CD8-positive, alpha-beta memory T cell (primary cell): ENCODE measurements at places on chromosomes 6 and 20. TPM values are rescaled to one million over a fixed set of nuclear protein-coding genes. Genes with fewer than 3 reads are reported as not detected.

GRCh38 chr20:43191946-43192863 is 2.5 kb upstream of the PTPRT start:
- no peak for DNase-seq
- H3K36me3 ChIP-seq: no peaks in the 10 kb centered on the region
- no peaks in the 10 kb centered on the region for H3K27me3 ChIP-seq

GRCh38 chr6:79687759-79688158 is 56.6 kb downstream of the SH3BGRL2 start:
- no peaks in the 10 kb centered on the region for H3K4me1 ChIP-seq
- H3K27ac ChIP-seq: no peak overlapping the region
- H3K4me3 ChIP-seq: no peak overlapping the region
- DNase-seq: no peak
- H3K27me3 ChIP-seq: no peaks in the 10 kb centered on the region

GRCh38 chr6:137751768-137752560 is 115.1 kb upstream of the TNFAIP3 start:
- H3K27ac ChIP-seq: no peak overlapping the region
- no peaks in the 10 kb centered on the region for H3K36me3 ChIP-seq
- H3K4me1 ChIP-seq: no peaks in the 10 kb centered on the region
- H3K27me3 ChIP-seq: no peaks in the 10 kb centered on the region
- no peak overlapping the region for H3K4me3 ChIP-seq

DNA sequence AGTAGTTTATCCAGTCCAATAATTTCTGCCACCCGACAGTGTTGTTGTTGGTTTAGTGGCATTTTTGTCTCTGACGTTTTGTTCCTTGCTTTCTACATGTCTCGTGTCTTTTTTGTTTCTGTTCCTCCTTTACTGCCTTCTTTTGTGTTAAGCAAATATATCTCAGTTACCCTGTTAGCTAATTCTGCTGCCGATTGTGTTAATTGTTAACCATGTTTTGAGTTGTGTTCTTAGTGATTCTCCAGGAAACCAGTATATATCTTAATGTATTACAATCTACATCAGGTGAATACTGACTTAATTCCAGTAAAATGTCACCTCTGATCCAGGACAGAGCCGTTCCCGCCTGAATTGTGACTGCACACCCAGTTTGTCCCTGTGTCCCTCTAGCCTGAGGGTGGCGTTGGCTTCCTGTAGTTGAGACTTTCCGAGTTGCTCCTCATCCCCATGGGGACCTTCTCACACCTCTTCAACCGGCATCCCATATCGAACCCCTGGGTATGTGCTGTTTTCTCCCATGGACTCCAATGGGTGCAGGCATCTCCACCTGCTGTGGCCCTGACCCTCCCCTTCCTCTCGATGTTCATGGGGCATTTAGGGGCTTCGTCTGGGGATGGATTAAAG is 35.8 kb upstream of the BHLHE23 start:
- H3K4me1 ChIP-seq: no peaks in the 10 kb centered on the region
- H3K27me3 ChIP-seq: no peaks in the 10 kb centered on the region
- no peak overlapping the region for H3K4me3 ChIP-seq
- DNase-seq: no peak
- H3K36me3 ChIP-seq: no peaks in the 10 kb centered on the region
- H3K27ac ChIP-seq: no peak overlapping the region

- H3K27ac ChIP-seq: no peak overlapping the region
- no peak for DNase-seq
- no peaks in the 10 kb centered on the region for H3K36me3 ChIP-seq
- no peaks in the 10 kb centered on the region for H3K27me3 ChIP-seq
- no peak overlapping the region for H3K4me3 ChIP-seq
- H3K4me1 ChIP-seq: no peaks in the 10 kb centered on the region
Observed at GRCh38 chr6:89045011-89045387, 35.6 kb upstream of the PNRC1 start.

DNA sequence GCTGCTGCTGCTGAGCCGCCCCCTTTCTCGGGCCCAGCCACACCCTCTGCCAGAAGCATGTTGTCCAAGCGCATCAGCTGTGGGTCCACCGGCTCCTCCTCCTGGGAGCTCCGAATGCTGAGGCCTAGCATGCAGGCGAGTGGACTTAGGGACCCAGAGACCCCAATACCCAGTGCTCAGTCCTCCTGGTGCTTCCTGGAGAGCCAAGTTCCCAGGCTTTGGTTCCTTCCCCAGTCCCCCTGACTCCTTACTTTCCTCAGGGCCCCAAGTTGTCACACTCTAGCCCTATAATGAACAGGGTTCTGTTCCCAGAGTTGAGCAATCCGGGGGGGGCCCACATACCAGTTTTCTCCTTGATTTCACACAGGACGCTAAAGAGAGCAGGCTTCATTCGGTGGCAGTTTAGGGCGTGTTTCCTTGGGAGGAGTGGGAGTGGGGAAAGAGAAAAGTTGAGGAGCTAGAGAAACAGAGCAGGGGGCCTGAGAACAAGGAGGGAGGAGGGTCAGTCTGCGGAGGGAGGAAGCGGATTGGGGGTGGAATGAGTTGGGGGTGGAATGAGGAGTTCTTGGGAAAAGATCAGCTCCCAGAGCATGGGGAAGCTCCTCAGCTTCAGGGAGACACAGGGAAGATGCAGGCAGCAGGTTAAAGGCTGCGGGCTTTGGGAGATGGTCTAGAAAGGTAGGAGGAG is 1.5 kb downstream of the PBX2 start:
- H3K36me3 ChIP-seq: peaks cover 29% of the 10 kb centered on the region
- H3K4me1 ChIP-seq: peaks cover 44% of the 10 kb centered on the region
- no peak for DNase-seq
- peak overlapping the region; percentile 74 for H3K4me3 ChIP-seq

The SLC35D3 gene
- not detected for total RNA-seq

DNA sequence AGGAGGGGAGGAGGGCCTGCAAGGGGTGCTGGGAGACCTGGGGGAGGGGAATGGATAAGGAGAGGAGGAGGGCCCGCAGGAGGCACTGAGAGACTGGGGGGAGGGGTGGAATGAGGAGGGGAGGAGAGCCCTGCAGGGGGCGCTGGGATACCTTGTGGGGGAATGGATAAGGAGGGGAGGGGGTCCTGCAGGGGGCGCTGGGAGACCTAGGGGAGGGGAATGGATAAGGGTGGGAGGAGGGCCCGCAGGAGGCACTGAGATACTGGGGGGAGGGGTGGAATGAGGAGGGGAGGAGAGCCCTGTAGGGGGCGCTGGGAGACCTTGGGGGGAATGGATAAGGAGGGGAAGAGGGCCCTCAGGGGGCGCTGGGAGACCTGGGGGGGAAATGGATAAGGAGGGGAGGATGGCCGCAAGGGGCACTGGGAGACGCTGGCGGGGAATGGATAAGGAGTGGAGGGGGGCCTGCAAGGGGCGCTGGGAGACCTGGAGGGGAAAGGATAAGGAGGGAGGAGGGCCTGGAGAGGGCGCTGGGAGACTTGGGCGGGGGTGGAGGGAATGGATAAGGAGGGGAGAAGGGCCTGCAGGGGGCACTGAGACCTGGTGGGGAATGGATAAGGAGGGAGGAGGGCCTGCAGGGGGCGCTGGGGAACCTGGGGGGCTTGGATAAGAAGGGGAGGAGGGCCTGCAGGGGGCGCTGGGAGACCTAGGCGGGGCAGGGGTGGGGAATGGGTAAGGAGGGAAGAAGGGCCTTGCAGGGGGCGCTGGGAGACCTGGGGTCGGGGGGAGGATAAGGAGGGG is 1.3 kb upstream of the CTCFL start:
- H3K36me3 ChIP-seq: no peaks in the 10 kb centered on the region
- H3K4me3 ChIP-seq: no peak overlapping the region
- no peaks in the 10 kb centered on the region for H3K4me1 ChIP-seq
- H3K27me3 ChIP-seq: no peaks in the 10 kb centered on the region
- no peak for DNase-seq

- H3K4me3 ChIP-seq: no peak overlapping the region
- H3K27ac ChIP-seq: no peak overlapping the region
Observed at GRCh38 chr6:50185006-50185405, 135.3 kb upstream of the DEFB112 start.

The HCRTR2 gene
- not detected for total RNA-seq

DNA sequence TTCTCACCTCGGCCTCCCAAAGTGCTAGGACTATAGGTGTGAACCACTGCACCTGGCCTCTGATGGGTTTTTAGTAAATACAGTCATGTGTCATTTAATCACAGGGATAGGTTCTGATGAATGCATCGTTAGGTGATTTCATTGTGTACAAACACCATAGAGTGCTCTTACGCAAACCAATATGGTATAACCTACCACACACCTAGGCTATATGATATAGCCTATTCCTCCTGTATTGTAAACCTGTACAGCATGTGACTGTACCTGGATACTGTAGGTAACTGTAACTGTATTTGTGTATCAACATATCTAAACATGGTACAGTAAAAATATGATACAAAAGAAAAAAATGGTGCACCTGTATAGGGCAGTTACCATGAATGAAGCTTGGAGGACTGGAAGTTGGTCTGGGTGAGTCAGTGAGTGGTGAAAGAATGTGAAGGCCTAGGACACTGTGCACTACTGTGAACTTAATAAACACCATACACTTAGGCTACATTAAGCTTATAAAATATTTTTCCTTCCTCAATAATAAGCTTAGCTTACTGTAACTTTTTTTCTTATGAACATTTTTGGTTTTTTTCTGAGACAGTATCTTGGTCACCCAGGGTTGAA is 10.0 kb downstream of the BICRAL start:
- no peak overlapping the region for H3K4me3 ChIP-seq
- DNase-seq: no peak
- H3K27me3 ChIP-seq: no peaks in the 10 kb centered on the region
- H3K27ac ChIP-seq: no peak overlapping the region

The FAM209B gene
- total RNA-seq: 0.46 TPM

GRCh38 chr20:49248879-49249665 is 28.8 kb downstream of the ZNFX1 start:
- DNase-seq: no peak
- H3K4me1 ChIP-seq: no peaks in the 10 kb centered on the region
- no peaks in the 10 kb centered on the region for H3K27me3 ChIP-seq
- peaks cover 57% of the 10 kb centered on the region for H3K36me3 ChIP-seq
- no peak overlapping the region for H3K4me3 ChIP-seq

The IMPG1 gene
- not detected for total RNA-seq

DNA sequence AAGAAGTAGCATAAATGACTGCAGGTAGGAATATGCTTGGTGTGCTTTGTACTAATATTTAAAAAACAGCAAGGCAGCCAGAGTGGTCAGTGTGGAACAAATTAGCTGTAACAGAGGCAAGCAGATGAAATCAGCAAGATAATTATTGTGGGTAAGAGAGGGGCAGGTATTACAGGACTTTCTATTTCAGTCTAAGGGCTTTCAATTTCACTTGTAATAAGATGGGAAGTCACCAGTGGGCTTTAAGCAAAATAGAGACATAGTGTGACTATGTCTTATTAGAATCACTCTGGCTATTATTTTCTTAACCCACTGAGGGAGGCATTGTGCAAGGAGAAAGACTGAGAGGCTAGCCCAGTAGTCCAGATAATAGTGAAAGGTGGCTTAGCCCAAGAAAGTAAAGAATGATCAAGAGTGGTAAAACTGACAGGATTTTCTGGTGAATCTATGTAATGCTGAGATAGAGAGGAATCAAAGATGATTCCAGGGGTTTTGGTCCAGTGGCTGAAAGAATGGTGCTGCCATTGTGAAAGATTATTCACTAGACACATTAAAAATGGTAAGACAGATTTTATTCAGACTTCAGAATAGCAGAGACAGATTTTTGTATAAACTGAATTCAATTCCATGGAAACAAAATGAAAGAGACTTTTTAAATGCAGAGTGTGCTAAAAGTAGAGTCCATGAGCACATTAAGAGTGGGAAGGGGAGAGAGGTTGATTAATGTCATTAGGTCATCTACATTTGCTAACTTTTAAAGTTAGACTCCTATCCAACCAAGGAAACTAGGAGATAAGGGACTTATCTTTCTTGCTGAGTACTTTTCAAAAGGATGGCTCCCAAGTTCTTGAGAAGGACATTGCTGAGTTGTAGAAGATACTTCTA is 1136.0 kb downstream of the HACE1 start:
- no peaks in the 10 kb centered on the region for H3K4me1 ChIP-seq
- H3K27me3 ChIP-seq: no peaks in the 10 kb centered on the region
- no peak overlapping the region for H3K4me3 ChIP-seq
- no peak for DNase-seq
- no peaks in the 10 kb centered on the region for H3K36me3 ChIP-seq
- no peak overlapping the region for H3K27ac ChIP-seq

GRCh38 chr20:47944682-47945081 is 159.4 kb upstream of the SULF2 start:
- no peaks in the 10 kb centered on the region for H3K36me3 ChIP-seq
- H3K4me1 ChIP-seq: no peaks in the 10 kb centered on the region
- no peak for DNase-seq

DNA sequence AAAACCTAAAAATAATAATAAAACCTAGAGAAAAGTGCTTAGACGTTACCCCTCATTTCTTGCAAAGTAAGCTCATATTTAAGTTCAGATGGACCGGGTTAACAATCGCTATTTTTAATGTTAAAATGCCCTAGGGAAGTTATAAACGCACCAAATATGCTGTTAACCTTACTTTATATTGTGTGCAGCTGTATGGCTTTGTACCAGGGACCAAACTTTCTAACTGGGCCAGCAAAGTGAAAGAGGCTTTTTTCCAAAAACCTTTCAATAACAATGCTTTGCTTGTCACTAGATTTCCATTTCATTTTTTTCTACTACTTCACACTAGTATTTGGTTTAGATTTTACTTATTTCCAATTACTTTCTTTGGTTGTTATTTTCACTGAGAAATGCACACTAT is 248.5 kb downstream of the FOXC1 start:
- H3K27me3 ChIP-seq: no peaks in the 10 kb centered on the region
- no peak overlapping the region for H3K4me3 ChIP-seq
- no peak for DNase-seq
- H3K36me3 ChIP-seq: no peaks in the 10 kb centered on the region
- no peak overlapping the region for H3K27ac ChIP-seq
- H3K4me1 ChIP-seq: no peaks in the 10 kb centered on the region

DNA sequence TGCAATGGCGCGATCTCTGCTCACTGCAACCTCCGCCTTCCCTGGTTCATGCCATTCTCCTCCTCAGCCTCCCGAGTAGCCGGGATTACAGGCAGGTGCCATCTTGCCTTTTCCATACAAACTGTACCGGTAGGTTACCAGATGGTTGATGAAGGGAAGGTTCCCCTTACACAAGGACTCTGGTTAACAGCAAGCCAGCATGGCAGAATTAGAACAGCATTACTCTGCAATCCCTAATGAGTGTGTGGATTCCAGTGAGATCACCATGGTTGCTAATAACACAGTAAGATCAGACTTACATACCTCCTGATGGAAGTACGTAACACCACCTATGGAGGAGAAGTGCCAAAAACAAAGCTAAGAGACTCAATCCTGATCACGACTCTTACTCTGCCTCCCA is 51.7 kb downstream of the TTI1 start:
- H3K27ac ChIP-seq: no peak overlapping the region
- DNase-seq: no peak
- H3K36me3 ChIP-seq: peaks cover 3% of the 10 kb centered on the region
- H3K27me3 ChIP-seq: no peaks in the 10 kb centered on the region
- H3K4me3 ChIP-seq: no peak overlapping the region

The WFDC5 gene
- not detected for total RNA-seq

DNA sequence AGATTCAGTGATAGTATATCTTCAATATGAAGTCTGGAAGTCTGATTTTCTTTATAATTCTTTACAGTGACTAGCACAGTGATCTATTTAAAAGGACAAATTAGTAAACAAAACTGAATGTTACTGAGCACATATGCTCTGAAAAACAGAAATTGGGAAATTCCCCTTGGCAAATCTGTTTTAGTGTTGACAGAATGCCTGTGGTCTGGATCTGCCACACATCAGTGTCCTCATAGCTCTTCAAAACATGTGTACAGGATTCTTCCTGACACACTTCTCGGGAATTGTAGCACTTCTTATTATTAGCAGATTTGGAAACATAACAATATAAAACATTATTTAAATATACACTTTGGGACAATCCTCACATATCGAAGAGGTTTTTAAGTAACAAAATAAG is 354.3 kb downstream of the COL12A1 start:
- H3K27me3 ChIP-seq: no peaks in the 10 kb centered on the region
- H3K4me1 ChIP-seq: no peaks in the 10 kb centered on the region
- H3K27ac ChIP-seq: no peak overlapping the region
- H3K36me3 ChIP-seq: no peaks in the 10 kb centered on the region
- no peak for DNase-seq

The SAMD5 gene
- total RNA-seq: 0.02 TPM
